ENCODE measurements at places on chromosomes 4 and X.
A peak's percentile ranks its signal among the peaks of the same experiment; 100 is the strongest.

- no peak for DNase-seq
Measured at GRCh38 chr4:182240161-182241130, 2.8 kb upstream of the TENM3 start.

DNA sequence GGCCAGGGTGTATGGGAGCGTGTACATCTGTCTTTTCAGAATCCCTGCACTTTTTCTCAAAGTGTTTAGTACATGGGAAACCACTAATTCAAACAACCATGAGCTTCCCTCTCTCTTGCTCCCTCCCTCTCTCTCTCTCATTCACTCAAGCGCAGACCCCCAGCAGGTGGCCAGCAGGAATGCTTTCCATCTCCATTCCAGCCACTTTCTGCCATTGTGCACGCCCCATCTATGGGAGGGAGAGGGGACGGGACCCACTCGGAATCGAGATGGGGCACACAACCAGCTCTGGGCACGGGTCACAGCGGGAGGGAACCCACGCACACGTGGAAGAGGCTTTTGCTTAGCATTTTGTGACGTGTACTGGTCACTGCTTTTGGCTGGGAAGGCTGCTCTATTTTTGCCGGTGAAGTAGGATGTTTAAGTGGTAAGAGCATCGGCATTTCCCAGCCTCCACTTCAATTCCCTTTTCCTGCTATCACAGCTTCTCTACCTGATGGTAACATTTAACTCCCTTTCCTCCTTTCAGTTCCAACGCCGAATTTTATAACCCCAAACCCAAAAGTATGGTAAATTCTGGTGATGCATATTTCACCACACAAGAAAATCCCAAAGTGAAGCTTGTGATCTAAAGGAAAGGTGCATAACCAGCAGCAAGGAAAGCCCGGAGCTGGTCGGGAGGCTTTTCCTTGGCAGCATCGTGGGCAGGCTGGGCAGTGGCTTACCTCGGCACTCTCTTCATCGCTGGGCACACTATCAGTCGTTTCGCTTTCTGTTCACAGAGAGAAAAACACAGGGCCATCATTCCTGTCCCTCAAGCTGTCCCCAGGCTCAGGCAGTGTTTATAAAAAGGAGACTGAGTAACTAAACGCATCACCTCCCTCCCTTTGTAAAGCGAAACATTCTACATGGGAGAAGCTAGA is 84.1 kb downstream of the IRF2 start:
- DNase-seq, result no peak

- peak; percentile 54 for DNase-seq
Measured at GRCh38 chr4:57110640-57111511, 691 bp upstream of the IGFBP7 start.

DNA sequence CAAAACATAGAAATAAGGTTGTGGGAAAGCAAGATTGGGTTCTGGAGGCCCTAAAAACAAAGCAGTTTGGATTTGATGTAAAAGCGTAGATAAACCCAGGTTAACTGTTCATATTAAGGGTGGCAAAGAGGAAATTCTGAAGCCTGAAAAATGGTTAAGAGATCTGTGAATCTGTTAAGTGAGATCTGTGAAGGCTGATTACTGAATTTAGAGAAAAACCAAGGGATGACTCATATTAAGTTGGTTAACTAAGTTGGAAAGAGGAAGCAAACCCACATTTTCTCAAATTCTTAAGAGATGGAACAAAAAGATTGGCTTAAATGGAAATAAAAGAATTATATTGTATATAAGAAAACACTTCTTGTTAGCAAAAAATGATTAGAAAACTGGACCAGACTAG is 22.8 kb downstream of the GPAT3 start:
- no peak for DNase-seq

- no peak for DNase-seq
Measured at GRCh38 chrX:30786374-30786773, 102.7 kb downstream of the TAB3 start.

GRCh38 chrX:137567682-137568232 is 1.8 kb downstream of the ZIC3 start:
- no peak for DNase-seq

GRCh38 chr4:56129431-56129861 is 180.7 kb downstream of the CEP135 start:
- DNase-seq, result no peak

- DNase-seq, result no peak
Measured at GRCh38 chrX:50697691-50698090, 116.3 kb downstream of the SHROOM4 start.
